ENCODE measurements at places on chromosomes 3 and 15. TPM values are rescaled to one million over a fixed set of nuclear protein-coding genes. Genes with fewer than 3 reads are reported as not detected.

GRCh38 chr3:197550489-197550888 is 5.3 kb downstream of the BDH1 start:
- no peak for DNase-seq

The MED12L gene
- polyA plus RNA-seq: 5.4 TPM

GRCh38 chr3:45199837-45200648 is 26.0 kb downstream of the TMEM158 start:
- peak; percentile 82 for DNase-seq

DNA sequence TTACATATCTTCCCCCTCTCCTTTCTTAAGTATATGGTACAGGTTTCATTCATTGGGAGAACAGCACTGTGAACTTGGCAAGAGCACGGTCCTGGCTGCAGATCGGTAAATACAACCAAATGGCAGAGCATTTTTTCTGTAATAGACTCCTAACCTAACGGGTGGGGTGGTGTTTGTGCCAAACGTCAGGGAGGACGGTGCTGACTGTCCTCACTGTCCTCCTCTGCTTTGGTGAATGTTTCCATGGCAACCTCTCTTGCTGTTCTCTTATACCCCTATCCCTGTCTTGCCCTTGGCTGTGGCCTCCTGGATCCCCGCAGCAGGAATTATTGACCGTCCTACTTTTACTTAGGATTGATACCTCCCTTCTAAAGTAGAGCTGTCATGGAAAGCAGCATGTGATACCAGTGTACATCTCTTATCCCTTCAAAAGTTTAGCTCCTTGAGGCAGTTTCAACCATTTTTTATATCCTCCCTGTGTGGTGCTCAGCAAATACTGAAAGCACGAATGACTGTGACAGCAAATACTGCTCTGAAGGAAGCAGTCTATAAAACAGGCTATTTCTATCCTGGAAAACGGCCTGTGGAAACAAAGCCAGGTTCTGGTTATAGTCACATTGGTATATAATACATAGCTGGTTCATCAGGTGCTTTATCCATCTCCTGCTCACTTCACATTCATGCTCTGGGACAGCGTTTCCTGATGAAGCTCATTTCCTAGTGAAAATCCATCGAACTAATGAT is 275.4 kb upstream of the C2CD4B start:
- no peak for DNase-seq

The ALDH1A3 gene
- polyA plus RNA-seq: 23.8 TPM

DNA sequence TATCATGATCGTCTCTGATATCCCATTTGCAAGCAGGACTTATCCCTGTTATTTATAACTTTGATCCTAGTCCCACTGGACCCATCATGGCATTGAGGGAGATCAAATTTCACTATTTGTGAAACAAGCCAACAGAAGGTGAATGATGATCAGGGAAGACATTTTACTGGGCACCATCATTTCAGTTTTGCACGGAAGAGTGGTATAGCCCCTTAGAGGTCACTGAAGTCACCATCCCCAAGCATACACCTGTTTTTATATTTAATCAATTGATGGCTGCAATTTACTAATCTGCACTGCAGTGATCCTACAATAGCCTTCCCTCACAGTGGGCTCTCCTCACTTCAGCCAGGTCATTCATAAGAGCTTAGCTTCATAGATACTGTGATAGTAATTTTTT is 132.4 kb downstream of the FHIT start:
- no peak for DNase-seq

All from large intestine (tissue), 12 donors.